ENCODE measurements at places on chromosomes 2 and 18.

DNA sequence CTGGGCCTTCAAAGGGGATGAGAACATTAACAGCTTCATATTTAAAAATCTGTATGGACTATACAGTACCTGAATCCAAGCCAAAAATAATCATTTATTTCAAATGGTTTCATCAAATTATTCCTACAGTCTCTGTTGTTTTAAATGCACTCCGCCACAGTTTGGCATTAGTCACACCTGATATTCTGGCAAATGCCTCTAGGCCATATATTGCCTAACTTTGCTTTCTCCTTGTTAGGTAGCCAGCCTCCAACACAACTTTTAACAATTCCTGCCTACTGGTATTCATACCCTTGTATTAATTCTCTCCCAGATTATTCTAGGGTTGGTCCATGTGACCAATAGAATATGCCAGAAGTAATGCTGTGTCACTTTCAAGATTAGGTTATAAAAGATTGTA is 146.6 kb upstream of the FANCL start:
- no peak for DNase-seq

DNA sequence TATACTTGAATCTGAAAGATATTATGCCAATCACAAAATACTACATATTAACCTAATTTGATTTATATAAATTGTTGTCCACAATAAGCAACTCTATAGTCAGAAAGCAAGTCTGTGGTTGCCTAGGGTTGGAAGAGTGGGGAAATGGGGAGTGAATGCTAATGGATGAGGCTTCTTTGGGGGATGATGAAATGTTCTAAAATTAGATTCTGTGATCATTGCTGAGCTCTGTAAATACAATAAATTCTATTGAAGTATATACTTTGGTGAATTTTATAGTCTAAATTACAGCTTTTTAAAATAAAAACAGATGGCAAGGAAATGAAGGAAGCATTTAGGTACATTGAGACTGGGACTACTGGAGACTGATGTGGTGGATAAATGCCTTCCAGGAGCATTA is 275.5 kb downstream of the MBD2 start:
- no peak for DNase-seq

GRCh38 chr2:219626540-219626939 is 890 bp upstream of the SLC4A3 start:
- no peak for DNase-seq

- DNase-seq: no peak
These were observed 226.3 kb upstream of the UBE2E3 start for GRCh38 chr2:180753809-180754761.

GRCh38 chr2:120439637-120440384 is 93.9 kb downstream of the INHBB start:
- no peak for DNase-seq

GRCh38 chr2:102033031-102033749 is 41.4 kb downstream of the IL1R2 start:
- no peak for DNase-seq

- peak; percentile 64 for DNase-seq
These were observed 7.7 kb upstream of the COL6A3 start for GRCh38 chr2:237421542-237422116.

GRCh38 chr2:138831691-138832090 is 51.5 kb upstream of the NXPH2 start:
- no peak for DNase-seq

DNA sequence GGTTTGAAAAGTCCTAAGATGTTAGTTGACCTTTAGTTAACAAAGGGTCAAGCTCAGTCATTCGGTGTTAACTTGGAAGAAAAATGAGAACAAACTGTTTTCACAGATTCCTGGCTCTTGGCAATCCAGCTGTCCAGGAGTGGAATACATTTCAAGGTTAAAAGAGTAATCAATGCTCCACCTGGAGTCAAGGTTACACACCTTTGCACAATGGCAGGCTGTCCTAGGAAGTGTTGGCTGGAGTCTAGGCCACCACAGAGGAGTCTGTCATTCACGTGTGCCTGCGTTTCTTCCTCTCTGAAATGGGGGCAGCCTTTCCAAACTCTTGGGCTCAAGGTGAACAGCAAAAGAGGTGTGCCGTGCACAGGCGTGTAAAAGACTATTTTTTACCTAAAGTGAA is 6.3 kb upstream of the ID2 start:
- DNase-seq: no peak

GRCh38 chr18:71321319-71321718 is 1032.5 kb downstream of the SOCS6 start:
- no peak for DNase-seq

- DNase-seq: no peak
These were observed 251.3 kb downstream of the PARD3B start for GRCh38 chr2:204796581-204796980.

DNA sequence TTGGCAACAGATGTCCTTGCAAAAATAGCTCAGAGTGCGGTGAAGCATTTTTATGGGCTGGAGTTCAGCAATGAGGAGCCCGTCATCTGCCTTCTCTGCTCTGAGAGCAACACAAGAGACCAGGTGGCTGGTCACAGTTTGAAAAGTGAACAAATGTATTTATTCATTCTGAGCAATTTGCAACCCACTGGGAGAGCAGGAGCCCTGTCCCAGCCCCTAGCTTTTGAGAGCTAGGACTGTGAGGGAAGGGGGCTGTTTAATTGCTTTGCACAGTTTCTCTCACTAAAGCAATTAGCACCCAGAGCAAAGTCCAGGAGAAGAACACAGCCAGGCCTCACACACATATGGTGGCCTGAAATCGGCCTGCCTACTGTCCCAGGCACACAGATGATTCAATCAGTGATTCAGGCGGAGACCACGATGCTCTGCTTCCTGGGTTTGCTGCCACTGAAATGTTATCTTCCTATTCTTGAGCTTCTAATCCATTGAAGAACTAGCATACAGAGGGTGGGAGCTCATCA is 646.1 kb upstream of the ACVR2A start:
- DNase-seq: no peak

DNA sequence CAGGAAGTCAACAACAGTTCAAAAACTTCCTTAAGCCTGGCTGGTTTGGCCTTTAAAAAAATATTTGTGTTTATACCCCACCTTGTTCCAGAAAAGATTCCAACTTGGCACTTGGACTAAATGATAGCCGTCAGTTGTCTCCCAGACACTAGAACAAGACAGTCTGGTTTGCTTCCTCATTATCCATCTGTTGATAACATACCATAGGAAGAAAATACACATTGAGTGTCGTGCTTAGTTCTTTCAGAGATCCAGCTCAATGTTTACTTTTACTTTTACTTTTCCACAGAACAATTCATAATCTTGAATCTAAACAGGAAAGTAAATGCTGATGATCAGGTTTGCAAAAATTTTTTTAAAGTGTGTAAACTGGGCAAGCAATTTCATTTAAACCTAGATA is 2.4 kb upstream of the VPS54 start:
- no peak for DNase-seq

DNA sequence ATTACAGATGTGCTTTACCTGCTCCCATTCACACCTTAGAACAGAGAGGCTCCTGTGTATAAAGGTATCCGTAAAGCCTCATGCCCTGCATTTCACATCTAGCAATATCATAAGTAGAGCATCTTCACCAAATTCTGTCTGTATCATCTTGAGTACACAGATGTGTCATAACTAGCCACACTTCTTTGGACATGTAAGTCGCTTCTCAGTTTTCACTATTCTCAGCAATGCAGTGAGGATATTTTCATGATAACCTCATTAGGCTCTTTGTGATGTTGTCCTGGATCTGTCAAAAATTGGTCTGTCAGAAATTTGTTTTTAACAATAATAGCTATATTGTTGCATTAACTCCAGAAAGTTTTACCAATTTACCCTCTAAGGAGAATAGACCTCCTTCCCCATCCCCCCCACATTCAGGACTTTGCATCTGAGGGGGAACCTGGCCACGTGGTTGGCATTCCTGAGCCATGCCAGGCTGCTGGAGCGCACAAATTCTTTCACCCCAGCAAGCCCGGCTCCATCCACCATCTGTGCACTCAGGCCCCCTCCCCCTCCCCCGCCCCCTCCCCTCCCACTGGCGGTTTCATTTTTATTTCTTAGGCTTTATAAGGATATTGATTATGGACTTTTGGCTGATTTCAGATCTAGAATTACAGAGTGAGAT is 34.1 kb downstream of the AGAP1 start:
- no peak for DNase-seq

DNA sequence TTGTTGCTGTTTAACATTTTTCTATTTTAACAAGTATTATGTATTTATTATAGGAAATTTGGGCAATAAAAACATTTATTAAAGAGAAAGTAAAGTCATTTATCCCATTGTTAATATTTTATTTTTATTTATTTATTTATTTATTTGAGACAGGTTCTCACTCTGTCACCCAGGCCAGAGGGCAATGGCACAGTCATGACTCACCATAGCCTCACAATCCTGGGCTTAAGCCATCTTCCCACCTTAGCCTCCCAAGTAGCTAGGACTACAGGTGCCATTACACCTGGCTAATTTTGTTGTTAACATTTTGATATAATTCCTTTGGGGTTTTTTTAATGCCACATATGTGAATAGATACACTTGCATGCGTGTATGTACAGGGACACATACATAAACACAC is 165.9 kb upstream of the STON1 start:
- DNase-seq: no peak

DNA sequence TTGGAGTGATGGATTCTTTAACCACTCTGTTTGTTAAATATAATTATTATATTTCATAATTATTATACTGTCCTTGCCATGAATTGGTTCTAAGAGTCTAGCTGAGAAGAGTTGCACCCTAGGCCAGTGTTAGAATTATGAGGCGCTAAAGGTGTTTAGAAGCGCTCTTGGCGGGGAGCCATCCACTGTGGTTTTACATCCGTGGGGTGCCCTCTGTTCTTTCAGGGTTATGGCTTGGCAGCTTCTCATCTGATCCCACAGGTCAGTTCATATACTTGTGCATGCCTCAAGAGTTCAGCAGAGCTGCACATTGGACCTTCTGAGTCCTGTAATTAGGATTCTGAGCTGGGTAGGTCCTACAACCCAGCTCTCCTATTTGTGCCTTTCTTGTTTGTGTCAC is 9.1 kb downstream of the ASAP2 start:
- DNase-seq: no peak

DNA sequence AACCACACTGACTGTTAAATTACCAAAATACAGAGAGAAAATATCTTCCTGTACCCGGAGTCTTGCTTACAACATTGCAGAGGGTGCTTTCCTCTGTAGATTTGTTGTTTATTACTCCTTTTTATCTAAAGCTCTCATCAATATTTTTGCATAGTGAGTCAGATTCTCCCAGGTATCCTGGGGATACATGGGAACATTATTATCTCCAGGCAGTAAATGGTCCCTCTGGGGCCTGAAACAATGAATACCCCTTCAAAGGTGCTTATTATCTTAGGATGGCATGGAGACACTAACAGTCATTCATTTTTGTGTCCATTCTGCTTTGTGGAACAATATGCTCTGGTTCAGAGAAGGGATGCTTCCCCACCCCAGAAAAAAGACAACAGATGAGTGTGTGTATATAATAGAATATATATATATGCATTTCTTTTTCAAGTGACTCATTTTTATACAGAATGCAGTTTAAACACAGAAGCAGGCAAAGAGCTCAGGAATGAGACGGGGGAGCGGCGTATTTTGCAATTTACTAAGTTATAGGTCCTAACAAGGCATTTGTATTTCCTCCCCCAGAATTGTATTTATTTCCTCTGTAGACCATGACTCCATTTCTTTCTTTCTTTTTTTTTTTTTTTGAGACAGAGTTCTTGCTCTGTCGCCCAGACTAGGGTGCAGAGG is 424.8 kb upstream of the ZEB2 start:
- no peak for DNase-seq

DNA sequence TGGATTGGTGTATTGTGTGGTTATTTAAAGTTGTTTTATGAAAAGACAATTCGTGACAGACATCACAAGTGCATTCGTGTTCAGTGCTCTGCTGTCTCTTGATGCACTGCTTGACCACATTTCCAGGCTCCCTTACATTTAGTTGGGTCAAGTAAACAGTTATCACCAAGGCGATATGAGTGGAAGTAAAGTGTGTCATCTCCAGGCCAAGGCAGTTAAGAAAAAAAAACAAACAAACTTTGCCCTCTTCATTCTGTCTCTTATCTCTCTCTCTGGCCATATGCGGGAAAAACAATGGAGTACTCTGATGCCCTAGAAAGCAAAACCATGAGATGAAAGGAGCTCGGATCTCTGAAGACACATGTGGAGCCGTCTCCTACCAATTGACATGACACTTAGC is 131.1 kb downstream of the DSEL start:
- no peak for DNase-seq

GRCh38 chr2:122851972-122852531 is 1096.6 kb downstream of the TSN start:
- no peak for DNase-seq

DNA sequence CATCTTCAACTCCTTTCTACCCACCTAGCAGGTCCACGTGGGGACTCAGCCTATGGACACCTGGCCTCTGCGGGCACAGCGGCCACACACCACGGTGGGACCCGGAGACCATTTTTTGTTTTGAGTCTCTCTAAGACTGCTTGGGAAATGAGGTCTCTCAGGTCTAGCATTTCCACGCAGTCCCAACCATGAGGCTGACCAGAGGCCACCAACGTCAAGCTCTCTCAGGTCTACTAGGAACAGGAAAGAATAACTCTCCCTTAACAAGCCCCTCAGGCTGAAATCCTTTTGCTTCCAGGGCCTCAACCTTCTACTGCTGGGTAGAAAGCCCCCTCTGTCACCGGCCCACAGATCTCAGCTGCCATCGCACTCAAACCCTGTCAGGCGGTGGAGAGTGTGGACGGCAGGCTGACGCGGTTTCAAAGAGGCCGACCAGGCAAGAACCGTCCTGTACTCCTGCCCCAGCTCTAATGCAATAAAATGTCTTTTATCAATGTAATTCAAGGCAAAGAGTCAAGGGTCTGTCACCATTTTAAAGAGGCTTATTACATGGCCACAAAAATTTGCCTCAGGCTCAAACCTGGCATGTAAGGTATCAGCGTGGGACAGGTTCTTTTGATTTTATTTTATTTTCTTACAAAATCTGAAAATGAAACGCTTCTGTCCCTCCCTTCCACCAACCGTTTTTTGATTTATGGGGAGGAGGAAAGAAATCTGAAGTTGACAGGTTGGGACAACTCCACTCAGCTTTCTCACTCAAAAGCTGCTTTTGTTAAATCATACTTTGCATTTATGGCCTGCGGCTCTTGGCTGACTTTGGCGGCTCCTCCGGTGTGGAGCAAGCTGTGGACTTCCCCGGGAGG is 74.0 kb downstream of the BCL11A start:
- DNase-seq: no peak

DNA sequence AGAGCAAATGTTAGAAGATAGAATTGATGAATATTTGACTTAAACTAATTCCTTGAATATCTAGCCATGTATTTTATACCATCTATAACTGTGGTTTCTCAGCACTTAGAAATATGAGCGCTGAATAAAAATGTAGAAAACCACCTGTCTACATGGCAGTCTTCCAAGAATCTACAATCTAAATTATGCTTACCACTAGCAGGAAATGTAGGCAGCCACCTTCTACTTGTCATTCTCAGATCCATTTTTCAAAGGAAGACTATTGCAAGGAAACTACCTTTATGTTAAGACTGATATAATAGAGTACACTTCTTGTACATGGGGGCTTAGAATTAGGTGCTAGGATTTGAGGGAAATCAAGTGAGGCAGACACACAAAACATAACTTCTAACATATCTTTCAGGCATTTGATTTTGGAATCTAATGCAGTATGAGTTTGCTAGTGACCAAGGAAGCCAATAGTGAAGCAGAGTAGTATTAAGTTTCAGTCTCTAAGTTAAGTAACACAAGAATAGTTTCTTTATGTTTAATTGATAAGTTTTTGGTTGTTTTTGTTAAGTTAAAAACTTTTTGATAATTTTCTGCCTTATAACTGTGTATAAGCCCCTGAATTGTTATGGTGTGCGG is 175.9 kb upstream of the ITGA4 start:
- no peak for DNase-seq

Data from activated CD4-positive, CD25-positive, alpha-beta regulatory T cell (primary cell).